ENCODE measurements at places on chromosomes 2 and 18. TPM values are rescaled to one million over a fixed set of nuclear protein-coding genes. Genes with fewer than 3 reads are reported as not detected.

- DNase-seq, result no peak
These were observed 45.9 kb downstream of the PXDN start for GRCh38 chr2:1698188-1698945.

- no peak for DNase-seq
These were observed 636 bp upstream of the IMMT start for GRCh38 chr2:86195808-86196387.

DNA sequence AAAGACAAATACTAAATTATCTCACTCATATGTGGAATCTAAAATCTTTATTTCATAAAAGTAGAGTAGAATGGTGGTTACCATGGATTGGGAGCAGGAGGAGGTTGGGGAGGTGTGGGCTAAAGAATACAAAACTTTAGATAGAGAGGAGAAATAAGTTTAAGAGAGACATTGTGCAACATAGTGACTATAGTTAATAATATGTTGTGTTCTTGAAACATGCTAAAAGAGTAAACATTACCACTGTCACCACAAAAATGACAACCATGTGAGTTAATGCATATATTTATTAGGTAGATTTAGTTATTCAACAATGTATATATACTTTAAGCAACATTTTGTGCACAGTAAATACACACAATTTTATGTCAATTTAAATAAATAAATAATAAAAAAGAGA lies 128.5 kb upstream of the COL3A1 start:
- no peak for DNase-seq

DNA sequence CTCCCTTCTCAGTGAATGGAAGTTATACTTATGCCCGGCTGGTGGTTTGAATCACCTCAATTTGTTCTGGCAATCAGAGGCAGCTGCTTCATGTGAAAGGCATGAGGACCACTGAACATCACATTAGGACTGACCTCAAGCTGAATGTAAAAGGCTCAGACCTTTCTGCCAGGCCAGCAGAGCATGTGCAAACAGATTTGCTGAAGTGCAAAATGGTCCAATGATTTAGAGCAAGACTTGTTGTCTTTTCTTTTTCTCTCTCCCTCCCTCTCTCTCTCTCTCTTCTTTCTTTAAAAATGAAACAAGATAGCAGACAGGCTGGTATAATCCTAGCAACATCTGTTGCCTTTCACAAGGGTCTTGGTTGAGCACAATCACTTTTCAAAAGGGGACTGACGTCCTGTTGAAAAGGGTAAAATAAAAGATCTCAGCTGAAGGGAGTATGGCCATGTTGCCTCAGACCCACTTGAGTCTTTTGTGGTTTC lies 13.3 kb upstream of the CDH7 start:
- no peak for DNase-seq

- no peak for DNase-seq
These were observed 428.3 kb downstream of the NCKAP5 start for GRCh38 chr2:133139847-133140533.

Gene ACKR3
- total RNA-seq, result 124 TPM

Gene TMEM198
- 3.0 TPM for total RNA-seq

Data from posterior vena cava (tissue), 2 donors.